ENCODE measurements at places on chromosomes 11 and 22.

- peak; percentile 31 for DNase-seq
These were observed 9.7 kb upstream of the NEFH start for GRCh38 chr22:29470159-29470855.

DNA sequence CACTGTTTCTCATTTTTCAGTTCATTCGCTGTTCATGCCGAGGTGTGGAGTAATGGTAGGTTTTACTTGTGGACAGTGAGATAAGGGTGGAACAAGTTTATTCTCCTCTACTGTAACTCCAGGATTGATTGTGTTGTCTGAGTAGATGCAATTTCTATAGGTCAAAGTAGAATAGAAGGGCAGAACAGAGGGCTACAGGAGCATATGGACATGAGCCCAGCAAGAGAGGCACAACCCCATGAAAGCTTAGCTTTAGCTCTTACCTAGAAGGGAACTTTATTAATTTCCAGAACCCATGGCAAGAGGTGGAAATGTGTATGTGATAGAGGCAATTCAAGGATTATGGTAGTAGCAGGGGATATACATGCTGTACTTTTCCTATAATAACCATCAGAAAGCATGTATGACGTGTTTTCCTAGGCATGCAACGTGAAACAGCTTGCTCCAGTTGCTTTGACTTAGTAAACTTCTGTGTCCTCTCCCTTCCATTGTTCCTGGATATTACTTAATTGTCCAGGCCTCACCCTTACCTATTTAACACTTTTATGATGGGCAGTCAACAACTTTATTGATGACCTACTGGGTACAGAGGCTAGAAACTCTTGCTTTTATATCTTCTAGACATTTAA, 13.8 kb upstream of the SLC37A2 start:
- DNase-seq = no peak

DNA sequence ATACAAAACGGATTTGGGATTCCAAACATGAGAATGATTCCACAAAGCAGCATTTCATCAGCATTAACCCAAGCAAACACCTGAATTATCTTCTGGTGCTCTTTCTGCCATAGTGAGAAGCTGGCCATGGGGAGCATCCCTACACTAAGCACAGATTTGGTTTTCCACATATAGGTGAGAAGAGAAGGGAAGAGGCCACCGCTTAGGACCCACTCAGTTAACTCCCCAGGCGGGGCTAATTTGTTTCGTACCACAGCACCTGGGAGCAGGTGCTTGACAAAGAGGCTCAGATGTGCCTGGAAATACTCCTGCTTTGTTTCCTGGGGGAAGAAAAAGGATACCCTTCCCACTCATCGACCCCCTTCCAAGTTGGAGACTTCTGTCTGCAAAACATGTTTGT, 64.2 kb downstream of the RAB30 start:
- no peak for DNase-seq

DNA sequence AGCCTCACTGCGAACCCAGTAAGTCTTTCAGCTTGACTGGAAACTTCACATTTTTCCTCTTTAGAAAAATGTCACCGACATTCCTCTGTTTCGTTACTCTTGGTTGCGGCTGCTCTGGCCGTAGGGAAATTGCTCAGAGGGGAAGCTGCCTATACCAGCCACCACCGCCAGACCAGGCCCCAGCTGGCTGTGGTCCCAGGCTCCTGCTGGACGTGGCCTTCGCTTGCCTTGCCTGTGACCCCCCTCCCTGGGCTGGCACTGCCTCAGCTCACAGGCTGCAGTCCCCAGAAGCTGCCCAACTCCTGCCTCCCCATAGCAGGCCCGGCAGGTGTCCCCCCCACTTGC, 197.8 kb downstream of the MN1 start:
- no peak for DNase-seq
